ENCODE measurements at places on chromosomes 16 and 17. TPM values are rescaled to one million over a fixed set of nuclear protein-coding genes. Genes with fewer than 3 reads are reported as not detected.

GRCh38 chr16:85302848-85303353 is 190.6 kb upstream of the CIBAR2 start:
- DNase-seq: no peak

GRCh38 chr17:80030730-80031410 is 4.8 kb downstream of the TBC1D16 start:
- no peak for DNase-seq

DNA sequence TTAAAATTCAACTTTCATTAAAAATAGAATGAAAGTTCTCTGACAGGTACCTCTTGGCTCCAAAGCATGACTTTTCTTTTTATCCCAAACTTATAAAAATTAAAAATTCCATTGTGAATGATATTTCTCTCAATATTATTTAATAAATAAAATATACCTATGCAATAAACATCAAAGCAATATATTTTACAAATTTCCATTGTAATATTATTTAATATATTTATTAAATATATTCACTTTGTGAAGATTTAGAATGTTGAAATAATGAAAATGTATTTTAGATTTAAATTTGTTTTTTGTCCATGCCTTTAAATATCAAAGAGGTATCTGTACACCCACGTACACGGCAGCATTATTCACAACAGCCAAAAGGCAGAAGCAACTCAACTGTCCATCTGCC is 147.8 kb downstream of the CEP112 start:
- no peak for DNase-seq

DNA sequence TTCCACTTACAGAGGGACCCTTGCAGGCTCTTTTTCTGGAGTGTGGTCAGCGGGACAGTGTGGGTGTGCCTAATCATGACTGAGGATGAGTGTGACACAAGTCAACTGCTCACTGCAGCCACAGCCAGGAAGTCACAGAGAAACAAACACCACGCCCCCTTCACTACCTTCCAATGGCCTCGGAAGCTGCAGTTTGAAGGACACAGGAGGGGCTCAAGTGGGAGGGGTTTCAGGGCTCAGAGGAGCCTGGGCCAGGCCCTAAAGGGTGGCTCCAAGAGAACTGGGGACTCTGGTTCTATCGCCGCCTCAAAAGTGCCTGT is 116.2 kb upstream of the SDK2 start:
- DNase-seq: no peak

SLC35G6 gene
- total RNA-seq: not detected

HOXB5 gene
- total RNA-seq: 2.2 TPM

SLC12A3 gene
- not detected for total RNA-seq
